Retina (tissue), 1 donor: ENCODE measurements at places on chromosomes 6 and 20.

DNA sequence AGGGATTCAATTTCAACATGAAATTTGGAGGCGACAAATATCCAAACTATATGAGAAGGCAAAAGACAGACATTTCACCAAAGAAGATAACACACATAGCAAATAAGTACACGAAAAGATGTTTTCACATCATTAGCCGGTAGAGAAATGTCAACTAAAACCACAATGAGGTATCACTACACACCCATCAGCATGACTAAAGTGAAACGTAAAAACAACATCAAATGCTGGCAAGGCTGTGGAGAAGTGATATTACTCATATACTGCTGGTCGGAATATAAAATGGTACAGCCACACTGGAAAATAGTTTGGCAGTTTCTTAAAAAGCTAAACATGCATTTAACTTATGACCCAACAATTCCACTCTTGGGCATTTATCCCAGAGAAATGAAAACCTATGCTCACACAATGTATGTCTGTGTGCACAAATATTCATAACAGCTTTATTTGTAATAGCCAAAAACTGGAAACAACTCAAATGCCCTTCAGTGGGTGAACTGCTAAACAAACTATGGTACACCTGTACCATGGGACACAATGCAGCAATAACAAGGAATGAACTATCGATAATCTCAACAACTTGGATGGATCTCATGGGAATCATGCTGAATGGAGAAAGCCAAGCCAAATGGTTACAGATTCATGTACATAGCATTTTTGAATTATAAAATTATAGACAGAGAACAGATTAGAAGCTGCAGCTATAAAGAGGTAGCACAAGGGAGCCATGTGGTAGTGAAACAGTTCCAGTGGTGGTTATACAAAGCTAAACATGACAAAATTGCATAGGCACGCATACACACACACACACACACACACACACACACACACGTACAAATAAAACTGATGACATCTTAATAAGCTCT is 8.6 kb downstream of the ADAT2 start:
- DNase-seq = no peak

- DNase-seq = no peak
Observed at GRCh38 chr6:152716322-152716721, 18.6 kb downstream of the MYCT1 start.

DNA sequence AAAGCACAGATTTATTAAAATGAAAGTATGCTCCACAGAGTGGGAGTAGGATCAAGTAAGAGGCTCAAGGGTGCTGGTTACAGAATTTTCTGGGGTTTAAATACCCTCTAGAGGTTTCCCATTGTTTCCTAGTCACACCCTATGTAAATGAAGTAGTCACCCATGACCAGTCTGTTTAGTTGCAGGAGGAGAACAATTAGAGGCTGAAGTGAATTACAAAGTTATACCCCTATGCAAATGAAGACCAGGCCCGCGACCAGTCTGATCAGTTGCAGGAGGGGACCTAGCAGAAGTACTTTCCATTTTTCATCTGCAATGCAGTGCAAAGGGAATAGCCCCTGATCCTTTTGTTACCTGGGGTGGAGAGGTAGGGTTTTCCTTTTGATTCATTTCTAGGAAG is 11.8 kb upstream of the FILIP1 start:
- DNase-seq = no peak

- DNase-seq = no peak
Observed at GRCh38 chr6:5667737-5668136, 339.0 kb downstream of the NRN1 start.

DNA sequence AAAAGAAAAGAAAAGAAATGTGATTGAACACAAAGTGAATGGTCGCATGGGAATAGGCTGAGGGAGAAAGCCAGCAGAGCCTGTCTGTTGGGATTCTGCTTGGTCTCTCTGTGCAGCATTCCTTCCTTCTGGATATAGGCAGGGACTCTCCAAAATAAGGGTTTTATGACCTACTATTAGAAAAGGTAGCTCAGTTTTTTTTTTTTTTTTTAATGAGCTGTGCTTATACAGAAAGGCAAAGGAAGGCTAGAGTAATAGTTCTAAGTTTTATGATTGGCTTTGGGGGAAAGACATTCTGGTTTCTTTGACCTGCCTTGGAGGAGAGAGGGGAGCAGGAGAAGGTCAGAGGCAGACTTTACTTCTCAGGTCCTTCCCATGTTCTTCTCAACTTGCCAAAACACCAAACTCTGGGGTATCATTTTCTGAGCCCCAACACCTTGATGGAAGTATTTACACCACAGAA is 18.8 kb upstream of the IER3 start:
- DNase-seq = no peak

- DNase-seq = peak; percentile 64
Observed at GRCh38 chr20:60851826-60852704, 400.0 kb upstream of the CDH4 start.

- no peak for DNase-seq
Observed at GRCh38 chr6:78909391-78909790, 42.0 kb downstream of the IRAK1BP1 start.
